ENCODE measurements at places on chromosomes 5 and 9.

GRCh38 chr9:89801742-89802670, 197.2 kb downstream of the GADD45G start:
- DNase-seq, result peak; percentile 10

DNA sequence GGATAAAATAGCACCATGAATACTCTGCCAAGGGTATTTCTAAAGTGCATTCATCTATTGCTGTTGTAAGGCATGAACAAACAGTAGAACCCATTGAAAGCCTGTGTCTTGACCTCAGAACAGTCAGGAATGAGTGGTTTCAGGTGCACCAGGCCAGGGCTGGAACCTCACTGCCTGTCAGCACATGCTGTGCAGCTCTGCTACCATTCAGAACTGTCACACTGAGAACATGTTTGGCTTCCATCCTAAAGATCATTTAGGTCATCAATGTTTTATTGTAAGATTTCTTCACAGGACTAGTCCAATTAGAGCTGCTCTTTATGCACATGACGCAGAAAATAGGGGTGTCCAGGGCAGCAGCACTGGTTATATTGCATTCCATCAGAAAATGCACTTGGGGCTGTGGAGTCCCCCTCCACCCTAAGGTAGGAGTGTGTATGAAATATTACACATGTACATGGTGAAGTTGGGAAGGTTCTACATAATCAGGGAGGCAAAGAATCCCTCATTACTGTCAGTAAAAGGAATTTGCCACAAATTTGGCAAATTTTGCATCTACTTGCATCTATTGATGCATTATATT, 408.0 kb downstream of the CTNND2 start:
- DNase-seq, result no peak

GRCh38 chr9:89023740-89024139, 32.5 kb downstream of the S1PR3 start:
- no peak for DNase-seq

GRCh38 chr9:96856363-96857286, 2.3 kb upstream of the ZNF782 start:
- DNase-seq, result peak; percentile 36

DNA sequence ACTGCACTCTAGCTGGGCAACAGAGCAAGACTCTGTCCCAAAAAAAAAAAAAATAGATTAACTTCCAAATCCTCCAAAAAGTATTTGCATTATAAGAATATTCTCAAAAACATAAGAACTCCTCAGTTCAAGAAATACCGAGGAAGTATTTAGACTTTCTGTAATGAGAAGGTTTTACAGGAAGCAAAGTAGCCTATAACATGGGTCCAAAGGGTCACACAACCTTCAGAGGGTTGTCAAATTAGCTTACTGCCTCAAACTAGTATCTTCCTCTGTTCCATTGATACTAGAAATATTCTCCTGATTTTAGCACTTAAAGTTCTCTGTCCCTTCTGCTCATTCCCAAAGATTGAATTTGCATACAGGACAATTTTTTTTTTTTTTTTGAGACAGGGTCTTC, 121.9 kb downstream of the INVS start:
- no peak for DNase-seq

DNA sequence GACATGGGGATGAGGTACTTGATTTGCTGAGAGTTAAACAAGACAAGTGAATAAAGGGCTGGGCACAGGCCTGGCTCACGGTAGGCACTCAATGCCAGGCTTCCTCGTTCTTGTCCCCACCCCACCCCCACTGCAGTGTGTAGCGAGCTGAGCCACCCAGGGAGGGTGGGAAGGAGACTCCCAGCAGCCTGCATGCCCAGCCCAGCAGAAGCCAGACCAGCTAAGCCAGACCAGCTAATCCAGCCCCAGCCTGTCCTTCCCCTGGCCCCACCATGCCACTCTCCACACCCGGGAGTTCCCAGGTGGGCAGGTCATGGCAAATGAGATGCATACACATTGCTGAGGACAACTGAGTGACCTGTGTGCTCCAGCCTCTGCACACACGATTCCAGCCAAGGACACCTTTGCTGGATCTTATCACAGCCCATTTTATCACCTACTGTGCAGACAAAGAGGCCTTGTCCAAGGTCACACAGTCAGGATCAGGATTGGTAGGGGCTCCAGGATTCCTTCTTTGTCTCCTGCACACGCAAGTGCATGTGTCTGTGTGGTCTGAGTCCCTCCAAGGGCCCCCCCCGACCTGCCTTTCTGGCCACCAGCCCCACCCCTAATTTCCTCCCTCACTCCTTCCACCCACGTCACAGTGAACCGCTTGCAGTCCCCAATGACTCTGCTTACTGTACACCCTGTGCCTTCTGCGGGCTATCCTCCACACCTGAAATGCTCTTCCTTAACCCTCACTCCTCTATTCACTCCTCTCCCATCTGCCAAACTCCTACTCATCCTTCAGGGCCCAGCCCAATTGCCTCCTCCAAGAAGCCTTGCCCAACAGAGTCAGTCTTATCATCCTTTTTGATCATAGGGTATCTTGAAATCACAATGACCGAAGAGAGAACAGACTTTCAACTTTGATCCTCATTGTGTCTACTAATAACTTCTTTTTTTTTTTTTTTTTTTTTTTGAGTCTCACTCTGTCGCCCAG, 26.6 kb downstream of the DUSP1 start:
- no peak for DNase-seq

DNA sequence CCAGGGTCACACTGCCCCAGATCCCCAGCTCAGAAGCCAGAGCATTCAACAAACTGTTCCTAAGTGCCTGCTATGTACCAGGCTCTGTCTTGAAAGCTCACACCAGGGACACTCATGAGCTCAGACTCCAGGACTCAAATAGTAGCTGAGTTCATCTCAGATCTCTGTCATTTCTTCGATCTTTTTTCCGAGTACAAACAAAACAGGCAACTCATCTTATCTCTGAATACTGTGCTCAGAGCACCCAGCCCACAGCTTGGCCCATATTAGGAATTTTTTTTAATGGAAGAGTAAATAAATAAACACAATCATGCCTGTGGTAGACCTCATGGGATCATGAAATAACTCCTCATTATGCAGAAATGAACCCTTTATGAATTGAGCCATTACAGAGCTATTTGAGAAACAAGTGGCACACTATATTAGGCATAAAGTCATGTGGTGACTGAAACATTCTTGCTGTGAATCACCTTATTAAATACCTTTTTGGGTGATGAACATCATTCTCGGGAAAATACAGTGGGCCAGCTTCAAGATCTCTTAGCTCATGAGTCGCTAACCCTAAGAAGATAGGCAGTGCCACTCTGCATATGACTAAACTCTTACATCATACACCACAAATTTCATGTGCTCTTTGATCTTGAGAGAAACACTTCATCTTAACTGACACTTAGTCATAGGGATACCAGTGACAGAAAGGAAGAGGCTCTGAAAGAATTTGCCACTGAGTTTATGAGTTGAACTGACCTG, 9.9 kb downstream of the SH3RF2 start:
- no peak for DNase-seq

DNA sequence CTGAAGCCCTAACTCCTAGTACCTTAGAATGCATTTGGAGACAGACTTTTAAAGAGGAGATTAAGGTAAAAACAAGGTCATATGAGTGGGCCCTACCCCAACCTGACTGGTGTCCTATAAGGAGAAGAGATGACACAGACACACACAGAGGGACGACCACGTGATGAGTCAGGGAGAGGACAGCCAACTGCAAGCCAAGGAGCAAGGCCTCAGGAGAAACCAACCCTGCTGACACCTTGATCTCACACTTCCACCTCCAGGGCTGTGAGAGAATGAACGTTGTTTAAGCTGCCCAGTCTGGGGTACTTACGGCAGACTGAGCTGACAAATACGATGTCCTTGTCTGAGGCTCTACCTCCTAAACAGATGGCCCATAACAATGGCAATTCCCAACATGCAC, 93.6 kb downstream of the ROR2 start:
- DNase-seq, result no peak

GRCh38 chr5:122315521-122315920, 3.5 kb downstream of the SNCAIP start:
- no peak for DNase-seq

GRCh38 chr5:132198571-132198970, 29.1 kb downstream of the P4HA2 start:
- no peak for DNase-seq

DNA sequence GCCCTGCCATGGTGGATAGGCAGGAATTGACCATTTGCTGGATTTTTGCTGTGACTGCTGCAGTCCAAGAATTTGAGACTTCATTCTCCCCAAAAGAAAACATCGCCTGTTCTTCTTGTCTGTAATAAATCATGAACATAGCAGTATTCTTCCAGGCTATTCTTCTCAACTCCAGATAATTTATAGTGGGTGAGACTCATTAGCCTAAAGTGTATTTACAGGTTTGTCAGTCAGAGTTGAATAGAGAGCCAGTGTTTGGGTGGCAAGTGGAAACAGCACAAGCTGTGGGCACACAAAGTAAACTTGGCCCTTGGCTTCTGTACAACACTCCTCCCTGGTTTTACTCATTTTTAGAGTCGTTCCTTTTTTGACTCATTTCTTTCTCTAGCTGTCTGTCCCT, 128.2 kb upstream of the VCAN start:
- DNase-seq, result no peak

DNA sequence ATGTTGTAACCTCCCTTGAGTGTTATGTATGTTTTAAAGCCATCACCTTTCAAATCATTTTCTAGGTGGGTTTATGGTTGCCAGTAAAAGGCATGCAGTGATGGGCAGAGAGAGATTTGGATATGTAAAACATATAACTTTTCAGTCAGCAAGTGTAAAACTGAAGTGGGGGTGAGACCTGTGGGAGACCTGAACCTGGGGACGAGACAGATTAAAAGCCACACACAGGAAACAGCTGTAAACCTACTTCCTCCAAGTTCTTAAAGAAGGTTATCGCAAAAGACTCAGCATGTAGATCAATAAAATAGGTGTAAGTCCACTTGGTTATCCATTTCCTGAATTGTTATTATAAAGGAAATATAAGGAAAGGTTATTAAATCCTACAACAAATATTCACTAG, 76.6 kb downstream of the YIPF5 start:
- no peak for DNase-seq

GRCh38 chr9:95057101-95057500, 260.4 kb downstream of the FANCC start:
- DNase-seq, result no peak
